ENCODE measurements at places on chromosomes 3 and 15.

- no peak for DNase-seq
These were observed 157.2 kb upstream of the MYRIP start for GRCh38 chr3:39651993-39652739.

- DNase-seq = no peak
These were observed 4.1 kb downstream of the TF start for GRCh38 chr3:133750259-133750656.

DNA sequence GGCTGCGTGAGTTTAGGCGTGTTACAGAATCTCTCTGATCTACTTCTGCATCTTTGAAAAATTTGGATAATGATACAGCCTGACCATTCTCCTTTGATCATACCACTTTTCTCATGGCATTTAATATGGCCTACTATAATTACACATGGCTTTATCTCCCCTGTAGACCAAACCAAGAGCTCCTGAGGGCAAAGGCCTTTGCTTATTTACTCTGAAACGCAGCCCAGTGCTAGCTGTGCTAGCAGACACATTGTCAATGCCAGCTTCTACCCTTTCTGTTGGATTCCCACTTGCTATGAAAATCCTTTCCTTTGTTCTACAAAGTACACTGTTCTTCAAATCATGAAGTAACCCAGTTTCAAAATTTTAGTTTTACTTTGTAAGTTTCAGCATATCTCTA, 16.5 kb upstream of the VGLL4 start:
- no peak for DNase-seq

DNA sequence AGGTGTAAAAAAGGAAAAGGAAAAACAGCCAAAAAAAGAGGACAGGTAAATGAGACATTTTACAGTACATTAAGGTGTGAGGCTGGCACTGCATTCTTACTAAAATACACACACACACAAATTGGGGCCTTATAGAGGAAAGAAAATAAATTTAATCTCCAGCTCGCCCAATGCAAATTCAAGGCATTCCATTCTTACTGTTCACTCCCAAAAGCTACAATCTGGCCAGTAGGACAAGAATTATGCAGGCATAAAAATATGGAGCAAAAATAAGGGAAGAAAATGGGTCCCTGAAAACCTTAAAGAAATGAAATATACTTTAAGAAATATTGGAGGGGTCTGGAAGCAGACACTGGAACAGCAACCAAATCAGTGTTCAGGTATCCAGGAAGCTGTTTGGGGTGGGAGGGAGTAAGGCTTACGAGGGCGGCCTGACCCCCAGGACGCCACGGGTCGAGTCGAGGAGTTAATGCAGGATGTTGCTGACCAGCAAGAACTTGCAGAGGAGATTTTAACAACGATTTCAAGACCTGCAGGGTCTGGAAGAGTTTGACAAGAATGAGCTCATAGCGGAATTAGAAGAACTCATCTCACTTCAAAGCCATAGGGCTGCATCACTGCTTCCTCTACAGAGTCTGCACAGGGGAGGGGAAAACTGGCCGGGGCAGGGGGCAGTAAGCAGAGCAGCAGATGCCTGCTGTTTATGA, 245.5 kb downstream of the TBL1XR1 start:
- no peak for DNase-seq
